ENCODE measurements at places on chromosomes 7 and 10. TPM values are rescaled to one million over a fixed set of nuclear protein-coding genes. Genes with fewer than 3 reads are reported as not detected.

The FKBP9 gene
- 10.9 TPM for polyA plus RNA-seq

The TFEC gene
- polyA plus RNA-seq = not detected

- DNase-seq = no peak
Measured at GRCh38 chr7:158933468-158934139, 77.2 kb downstream of the DYNC2I1 start.

DNA sequence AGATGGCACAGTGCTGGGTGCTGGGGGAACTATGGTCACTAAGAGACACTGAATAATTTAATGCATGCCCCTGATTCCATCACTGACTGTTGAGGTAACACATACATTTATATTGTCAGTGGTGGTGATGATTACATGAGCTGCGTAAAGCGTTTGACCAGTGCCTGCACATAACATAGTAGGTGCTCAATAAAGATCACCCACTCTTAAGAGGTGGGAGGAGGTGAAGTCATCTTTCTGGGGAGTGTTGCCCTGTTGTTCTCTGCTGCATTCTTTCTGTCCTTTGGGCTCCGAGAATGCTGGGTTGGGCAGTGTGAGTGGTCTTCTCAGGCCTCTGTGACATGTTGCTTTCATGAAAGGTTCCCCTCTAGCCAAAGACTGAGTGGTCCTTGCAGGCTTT is 68.0 kb downstream of the TCF7L2 start:
- no peak for DNase-seq

DNA sequence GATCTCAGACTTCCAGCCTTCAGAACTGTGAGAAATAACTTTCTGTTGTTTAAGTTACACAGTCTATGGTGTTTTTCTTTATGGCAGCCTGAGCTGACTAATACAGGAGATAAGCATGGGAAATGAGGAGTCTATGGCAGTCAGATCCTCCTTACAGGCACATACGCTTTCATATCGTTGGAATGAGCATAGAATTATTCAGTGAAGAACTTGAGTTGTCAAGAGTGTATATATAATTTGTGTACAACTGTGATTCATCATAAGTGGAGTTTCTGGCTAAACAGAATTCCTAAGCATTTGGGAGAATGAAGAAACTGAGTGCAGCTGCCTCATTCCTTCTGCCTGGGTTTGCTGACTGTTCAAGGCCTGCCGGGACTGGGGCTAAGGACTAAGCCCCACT is 516.7 kb downstream of the ADRA2A start:
- DNase-seq = no peak

DNA sequence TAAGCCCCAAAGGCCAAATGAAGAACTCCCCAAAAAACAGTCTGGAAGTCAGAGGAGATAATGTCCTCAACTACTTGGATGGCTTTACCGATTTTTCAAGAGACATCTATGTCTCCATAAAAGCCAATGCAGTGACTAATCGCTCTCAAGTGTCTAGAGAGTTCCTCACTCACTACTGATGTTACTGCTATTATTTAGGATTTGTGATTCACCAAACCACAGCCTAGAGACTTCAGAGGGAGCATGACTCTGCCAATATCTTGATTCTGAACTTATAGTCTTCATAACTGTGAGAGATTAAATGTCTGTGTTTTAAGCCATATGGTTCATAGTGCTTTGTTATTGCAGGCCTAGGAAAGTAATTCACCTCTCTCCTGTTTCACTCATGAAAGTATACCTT is 160.2 kb downstream of the IPMK start:
- DNase-seq = no peak

The TMEM229A gene
- polyA plus RNA-seq = not detected

The RABGEF1 gene
- 16.3 TPM for polyA plus RNA-seq

- DNase-seq = no peak
Measured at GRCh38 chr10:130957423-130957822, 354.1 kb downstream of the TCERG1L start.

GRCh38 chr7:1663223-1663622 is 6.9 kb upstream of the ELFN1 start:
- no peak for DNase-seq

- no peak for DNase-seq
Measured at GRCh38 chr10:21721000-21721665, 187.1 kb downstream of the MLLT10 start.

The SLC13A1 gene
- polyA plus RNA-seq = not detected

The HMX2 gene
- polyA plus RNA-seq = 0.05 TPM

GRCh38 chr10:69738858-69739435 is 62.8 kb upstream of the COL13A1 start:
- no peak for DNase-seq

The PDCD4 gene
- 36.6 TPM for polyA plus RNA-seq

The IL6 gene
- 2.2 TPM for polyA plus RNA-seq

- DNase-seq = no peak
Measured at GRCh38 chr7:120959929-120960484, 9.4 kb downstream of the ING3 start.

The GPR158 gene
- 3.5 TPM for polyA plus RNA-seq

The AP3M1 gene
- 68.4 TPM for polyA plus RNA-seq

- DNase-seq = no peak
Measured at GRCh38 chr10:28343987-28344895, 41.4 kb upstream of the MPP7 start.

DNA sequence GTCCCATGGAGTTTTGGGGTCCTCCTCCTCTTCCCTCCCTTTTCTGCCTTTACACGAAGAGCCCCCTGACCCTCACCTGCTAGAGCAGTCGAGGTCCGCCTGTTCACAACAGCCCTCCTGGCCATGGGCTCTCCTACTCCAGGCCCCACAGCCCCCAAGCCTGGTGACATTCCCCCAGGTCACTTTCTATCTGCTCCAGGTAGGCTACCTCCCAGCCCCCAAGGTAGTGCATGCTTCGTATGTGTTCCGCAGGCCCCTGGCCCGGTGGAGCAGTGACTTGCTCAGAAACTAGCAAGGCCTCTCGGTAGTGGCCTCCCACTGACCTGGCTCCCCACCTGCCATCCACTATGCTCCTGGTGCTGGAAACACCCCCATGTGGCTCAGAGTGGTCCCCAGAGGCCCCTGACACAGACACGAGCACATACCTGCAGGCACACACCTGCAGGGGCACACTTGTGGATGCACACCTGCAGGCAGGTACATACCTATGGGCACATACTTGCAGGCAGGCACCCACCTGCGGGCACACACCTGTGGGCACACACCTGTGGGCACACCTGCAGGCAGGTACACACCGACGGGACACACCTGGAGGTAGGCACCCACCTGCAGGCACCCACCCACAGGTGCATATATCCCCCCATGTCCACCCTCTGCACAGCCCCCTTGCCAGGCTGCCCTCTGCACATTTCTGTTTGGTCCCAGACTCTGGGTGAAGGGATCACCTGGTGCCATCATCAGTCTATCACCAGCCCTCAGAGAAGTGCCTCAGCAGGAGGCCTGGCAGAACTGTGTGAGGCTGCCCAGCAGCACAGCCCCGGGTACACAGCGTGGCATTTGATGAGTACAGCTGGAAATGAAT is 322.5 kb downstream of the PTPRN2 start:
- no peak for DNase-seq

The DPP6 gene
- not detected for polyA plus RNA-seq

- DNase-seq = no peak
Measured at GRCh38 chr7:38411404-38411803, 138.0 kb upstream of the TARP start.

The SPDYE6 gene
- not detected for polyA plus RNA-seq

The ZP3 gene
- polyA plus RNA-seq = 3.7 TPM

The SLC26A3 gene
- polyA plus RNA-seq = not detected

DNA sequence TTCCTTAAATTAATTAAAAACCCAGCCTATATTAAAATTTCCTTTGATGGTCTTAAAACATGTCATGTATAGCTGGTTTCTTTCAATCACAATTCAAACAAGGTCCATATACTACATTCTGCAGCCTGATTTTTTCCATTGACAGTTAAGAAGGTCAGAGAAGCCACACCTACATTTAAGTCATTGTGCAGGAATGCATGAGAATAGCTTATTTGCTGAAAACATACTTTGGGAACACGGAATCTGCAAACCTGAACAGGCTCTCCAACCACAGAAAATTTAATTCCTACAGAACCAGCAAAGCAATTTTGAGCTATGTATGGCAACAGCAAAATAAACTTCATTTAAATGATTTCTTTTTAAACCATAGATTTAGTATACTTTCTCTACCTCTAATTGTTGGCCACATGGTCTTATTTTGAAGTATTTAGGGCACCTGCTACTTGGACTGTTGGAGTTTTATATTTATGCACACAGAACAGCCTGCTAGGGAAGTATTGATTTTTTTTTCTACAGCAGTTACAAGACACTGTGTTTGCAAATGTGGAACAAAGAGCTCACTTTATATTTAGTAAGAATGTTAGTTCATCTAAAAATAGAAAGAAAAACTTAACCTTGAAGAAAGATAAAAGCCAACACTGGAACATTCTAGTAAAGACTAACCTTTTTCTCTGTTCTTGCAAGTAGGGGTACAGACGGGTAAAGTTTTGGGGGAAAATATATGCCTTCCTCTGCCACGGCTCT is 240.9 kb upstream of the IMMP2L start:
- DNase-seq = no peak

The C1QL3 gene
- not detected for polyA plus RNA-seq

DNA sequence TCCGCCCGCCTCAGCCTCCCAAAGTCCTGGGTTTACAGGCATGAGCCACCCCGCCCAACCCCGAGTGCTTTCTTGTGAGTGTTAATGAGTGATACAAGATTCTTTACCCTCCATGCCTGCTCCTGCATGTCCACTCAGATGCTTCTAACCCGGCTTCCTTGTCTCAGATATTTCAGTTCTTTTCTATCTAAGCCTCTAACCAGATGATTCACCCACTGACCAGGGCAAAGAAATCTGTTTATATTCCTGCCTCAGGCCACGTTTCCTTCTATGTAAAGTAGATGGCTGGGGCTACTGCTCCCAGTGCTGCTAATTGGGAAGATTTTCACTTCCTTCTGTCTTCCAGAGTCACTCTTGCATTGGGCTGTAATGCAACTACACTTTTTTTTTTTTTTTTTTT is 395.1 kb upstream of the ANKRD30A start:
- no peak for DNase-seq

The KLLN gene
- 0.08 TPM for polyA plus RNA-seq

DNA sequence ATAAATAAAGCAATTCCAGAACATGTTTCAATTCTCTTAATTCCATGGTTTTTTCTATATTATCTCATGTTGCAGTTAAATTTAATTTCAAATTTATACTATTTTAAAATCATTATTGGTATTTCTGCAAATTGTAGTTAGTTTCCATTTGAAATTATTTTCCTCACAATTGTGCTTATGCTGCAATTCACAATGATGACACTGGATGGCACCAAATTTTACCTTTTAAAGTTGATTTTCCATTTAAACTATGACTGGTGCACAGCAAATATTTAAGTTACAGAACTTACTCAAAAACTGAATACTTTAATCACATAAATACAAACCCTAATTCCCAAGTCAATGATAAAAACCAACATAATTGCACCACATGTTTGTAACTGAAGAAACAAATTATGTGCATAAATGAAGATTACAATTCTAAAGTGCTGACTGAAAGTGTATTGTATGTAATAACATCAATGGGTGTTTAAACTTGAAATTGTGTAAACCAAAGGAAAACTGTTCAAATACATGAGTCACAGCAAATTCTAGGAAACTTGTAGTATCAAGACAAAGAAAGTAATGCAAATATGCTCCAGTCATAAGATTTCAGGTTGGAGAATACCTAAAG is 75.3 kb upstream of the AASS start:
- DNase-seq = no peak

- no peak for DNase-seq
Measured at GRCh38 chr10:132293813-132294520, 13.8 kb downstream of the STK32C start.

The AOC1 gene
- not detected for polyA plus RNA-seq

The TACR2 gene
- not detected for polyA plus RNA-seq

DNA sequence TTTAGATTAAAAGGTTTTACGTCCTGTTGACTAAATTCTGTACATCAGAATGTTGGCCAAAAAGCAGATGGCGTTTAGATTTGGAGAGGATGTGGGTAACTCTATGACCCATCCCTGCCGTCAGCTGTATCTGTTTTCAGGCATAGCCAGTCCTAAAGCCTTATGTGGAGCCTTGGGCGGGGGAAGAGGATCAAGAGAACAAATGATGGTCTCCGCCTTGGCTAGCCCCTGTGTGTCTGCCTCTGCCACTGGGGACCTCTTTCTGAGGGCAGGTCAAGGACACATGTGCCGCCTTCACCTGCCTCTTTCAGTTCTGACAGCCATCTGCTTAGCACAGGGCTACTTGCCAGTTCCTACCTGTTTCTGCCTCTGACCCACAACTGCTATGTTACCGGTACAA is 24.1 kb downstream of the PDSS1 start:
- no peak for DNase-seq

The CRYGN gene
- polyA plus RNA-seq = not detected

- no peak for DNase-seq
Measured at GRCh38 chr10:91582153-91582554, 50.7 kb downstream of the PPP1R3C start.

- no peak for DNase-seq
Measured at GRCh38 chr7:156050636-156051569, 238.6 kb upstream of the SHH start.

DNA sequence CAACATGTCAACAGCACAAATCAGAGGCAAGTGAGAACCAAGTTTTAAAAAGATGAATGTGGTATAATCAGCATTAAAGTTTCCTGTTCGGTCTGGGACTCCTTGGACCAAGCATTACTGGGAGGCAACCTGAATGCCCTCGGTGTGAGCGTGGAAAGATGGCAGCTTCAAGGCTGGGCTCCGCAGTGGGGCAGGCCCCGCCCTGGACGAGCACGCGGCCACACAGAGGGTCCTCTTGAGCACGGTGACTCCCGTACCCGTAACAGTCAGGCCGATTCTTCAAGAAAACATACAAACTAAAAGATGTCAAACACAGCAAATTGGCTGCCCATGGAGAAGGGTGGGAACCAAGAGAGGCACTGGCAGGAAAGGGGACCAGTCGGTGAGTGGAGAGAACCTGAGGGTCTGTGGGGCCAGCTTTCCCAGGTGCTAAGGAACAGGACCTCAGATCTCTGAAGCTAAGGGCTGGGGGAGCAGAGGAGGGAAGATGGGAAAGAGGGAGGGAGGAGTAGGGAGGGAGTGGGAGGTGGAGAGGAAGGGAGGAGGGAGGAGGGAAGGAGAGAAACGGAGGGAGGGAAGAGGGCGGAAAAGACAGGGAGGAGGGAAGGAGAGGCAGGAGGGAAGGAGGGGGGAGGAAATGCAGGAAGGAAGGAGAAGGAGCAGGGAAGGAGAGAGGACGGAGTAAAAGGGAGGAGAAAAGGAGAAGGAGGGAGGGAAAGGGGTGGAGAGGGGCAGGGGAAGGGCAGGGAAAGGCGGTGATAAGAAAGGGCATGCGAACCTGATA is 71.2 kb upstream of the FAM20C start:
- no peak for DNase-seq

All from K562 (cell line).